ENCODE measurements at places on chromosomes 3 and 15.

DNA sequence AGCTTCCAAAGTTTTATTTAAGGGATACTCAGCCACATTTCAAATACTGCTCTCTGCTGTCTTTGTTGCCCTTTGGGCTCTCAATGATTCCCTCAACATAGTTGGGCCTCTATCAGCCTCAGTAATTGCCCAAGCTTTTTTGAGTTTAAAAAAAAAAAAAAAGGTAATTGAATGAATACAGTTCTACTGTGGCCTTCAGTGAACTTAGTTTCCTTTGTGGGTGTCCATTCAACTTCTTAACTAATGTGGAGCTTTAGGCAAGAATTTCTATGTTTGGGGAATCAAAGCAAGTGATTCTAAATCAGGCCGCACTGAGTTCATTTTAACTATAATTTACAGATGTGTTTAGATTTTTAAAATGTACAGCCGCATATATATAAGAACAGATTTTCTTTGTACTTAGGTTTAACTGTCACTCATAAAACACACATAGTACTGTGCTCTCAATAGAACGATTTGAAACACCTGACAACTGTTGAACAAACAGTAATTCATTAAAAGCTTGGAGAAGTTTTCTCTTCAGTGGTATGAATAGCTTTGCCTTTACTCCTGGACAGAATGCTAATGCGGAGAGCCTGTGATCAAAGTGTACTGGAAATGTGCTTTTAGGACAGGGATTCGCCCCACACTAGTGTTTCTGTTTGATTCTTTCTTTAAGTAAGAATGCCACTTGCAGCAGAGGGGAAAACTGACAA lies 844.9 kb upstream of the SEMA6D start:
- H3K4me1 ChIP-seq, result no peaks in the 10 kb centered on the region
- no peak overlapping the region for H3K4me3 ChIP-seq
- no peaks in the 10 kb centered on the region for H3K36me3 ChIP-seq

DNA sequence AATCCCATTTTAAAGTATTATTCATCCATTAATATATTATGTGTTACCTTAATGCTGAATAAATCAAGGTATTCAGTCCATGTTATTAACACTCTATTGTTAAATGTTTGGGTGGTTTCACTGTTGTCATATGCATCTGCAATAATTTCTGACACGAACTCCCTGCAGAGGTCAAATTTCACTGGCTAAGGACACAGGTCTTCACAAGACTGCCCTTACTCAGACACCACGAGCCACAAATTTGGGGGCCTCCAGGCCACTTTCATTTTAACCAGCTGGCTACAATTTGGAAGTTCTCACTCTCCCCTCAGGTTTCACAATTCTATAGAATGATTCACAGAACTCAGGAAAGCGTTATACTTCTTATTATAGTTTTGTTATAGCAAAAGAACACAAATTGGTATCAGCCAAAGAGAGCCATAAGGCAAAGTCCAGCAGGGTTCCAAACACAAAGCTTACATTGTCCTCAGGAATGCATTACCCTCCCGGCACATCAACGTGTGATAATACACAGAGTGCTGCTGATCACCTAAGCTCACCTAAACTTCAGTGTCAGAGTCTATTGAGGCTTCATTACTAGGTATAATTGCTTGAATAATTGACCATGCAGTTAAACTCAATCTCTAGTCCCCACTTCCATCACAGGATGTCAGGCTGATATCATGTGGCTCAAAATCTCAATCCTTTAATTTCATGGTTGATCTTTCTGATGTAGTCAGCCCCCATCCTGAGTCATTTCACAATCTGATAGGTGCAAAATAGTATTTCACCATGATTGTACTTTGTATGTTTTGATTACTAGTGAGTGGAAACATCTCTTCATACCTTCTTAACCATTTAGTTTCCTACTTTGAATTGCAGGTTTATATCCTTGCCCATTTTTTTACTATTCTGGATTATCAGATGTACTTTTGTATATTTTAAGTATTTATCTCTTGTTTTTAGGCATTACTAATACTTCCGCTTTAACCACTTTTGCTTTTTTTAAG lies 441.4 kb upstream of the AGTR1 start:
- H3K27me3 ChIP-seq, result no peaks in the 10 kb centered on the region
- no peak overlapping the region for H3K27ac ChIP-seq
- H3K4me1 ChIP-seq, result no peaks in the 10 kb centered on the region
- H3K4me3 ChIP-seq, result no peak overlapping the region
- no peak for DNase-seq

GRCh38 chr3:20040548-20041196 lies 426 bp downstream of the KAT2B start:
- H3K27ac ChIP-seq, result peak overlapping the region; percentile 94
- DNase-seq, result peak; percentile 79
- no peaks in the 10 kb centered on the region for H3K27me3 ChIP-seq
- H3K36me3 ChIP-seq, result peaks cover 5% of the 10 kb centered on the region
- H3K4me3 ChIP-seq, result peak overlapping the region; percentile 91

- no peak overlapping the region for H3K4me3 ChIP-seq
- peaks cover 50% of the 10 kb centered on the region for H3K4me1 ChIP-seq
- no peaks in the 10 kb centered on the region for H3K27me3 ChIP-seq
- no peak for DNase-seq
Observed at GRCh38 chr3:16364963-16365362, 100.0 kb downstream of the OXNAD1 start.

GRCh38 chr3:62151591-62151990 lies 221.8 kb downstream of the FEZF2 start:
- no peak for DNase-seq
- no peaks in the 10 kb centered on the region for H3K4me1 ChIP-seq
- no peak overlapping the region for H3K27ac ChIP-seq
- H3K36me3 ChIP-seq, result no peaks in the 10 kb centered on the region
